ENCODE measurements at places on chromosomes 5 and 9.

- peak within 1 kb of the TSS; percentile 91 for H3K4me3 ChIP-seq
- no peaks in the 10 kb centered on the region for H3K27me3 ChIP-seq
- peak; percentile 70 for DNase-seq
- peaks cover 3% of the 10 kb centered on the region for H3K36me3 ChIP-seq
- H3K4me1 ChIP-seq: peaks cover 40% of the 10 kb centered on the region
Measured at GRCh38 chr5:151686674-151687407, at the start of gene SPARC. TSS of gene SPARC (minus strand) at chr5:151686915. CDS start at chr5:151676188, 10,727 bp downstream.

DNA sequence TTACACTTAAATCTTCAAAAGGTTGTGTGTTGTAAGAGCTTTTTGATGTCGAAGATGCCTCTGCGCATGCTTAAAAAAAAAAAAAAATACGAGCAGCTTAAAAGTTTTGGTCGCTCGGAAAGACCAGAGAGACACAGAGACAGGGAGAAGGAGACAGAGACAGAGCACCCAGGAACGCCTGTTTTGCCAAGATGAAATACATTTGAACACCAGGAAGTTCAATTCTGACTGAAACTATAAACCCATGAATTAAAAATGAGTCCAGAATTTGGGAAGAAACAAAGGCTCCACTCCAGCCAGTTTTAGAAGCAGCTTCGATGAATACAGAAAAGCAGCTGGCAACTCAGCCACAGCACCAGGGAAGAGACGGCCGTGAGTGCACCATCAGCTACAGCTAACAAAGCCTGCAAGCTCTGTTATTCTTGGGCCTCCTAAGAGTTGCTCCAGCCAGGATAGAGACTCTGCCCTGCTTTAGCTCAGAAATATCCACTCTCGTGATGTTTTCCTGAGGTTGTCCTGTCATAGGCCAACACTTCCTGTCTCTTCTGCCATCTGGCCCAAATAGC is 2.5 kb upstream of the ZNF474 start:
- no peaks in the 10 kb centered on the region for H3K27me3 ChIP-seq
- H3K4me3 ChIP-seq: peak overlapping the region; percentile 4
- H3K36me3 ChIP-seq: no peaks in the 10 kb centered on the region
- no peak for DNase-seq
- peaks cover 51% of the 10 kb centered on the region for H3K4me1 ChIP-seq

DNA sequence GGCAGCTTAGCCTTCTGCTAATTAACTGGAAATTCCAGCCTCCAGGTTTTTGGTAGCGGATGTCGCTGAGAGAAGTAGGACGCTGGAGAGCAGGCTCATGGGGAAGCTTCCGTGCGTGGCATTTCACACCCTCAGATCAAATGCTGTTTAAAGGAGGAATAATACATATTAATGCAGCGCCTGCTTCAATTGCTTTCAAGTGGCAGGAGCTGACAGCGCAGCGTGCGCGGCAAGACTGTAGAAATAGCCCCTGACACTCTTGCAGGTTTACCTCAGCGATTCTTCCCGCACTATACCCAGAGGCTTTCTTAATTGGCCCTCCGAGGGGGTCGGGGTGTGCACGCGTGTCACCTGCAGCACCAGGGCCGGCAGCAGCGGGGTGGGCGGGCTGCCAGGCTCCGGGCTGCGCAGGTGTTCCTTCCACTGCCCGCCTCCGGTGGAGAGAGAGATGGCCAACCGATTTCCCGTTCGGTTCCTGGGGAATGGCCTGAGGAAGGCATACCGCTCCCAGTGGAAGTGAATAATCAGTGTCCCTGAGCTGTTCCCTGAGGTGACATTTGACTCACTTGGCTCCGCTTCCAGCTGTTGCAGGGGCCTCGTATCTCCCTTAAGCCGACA is 427.9 kb downstream of the KCTD16 start:
- H3K4me1 ChIP-seq: no peaks in the 10 kb centered on the region
- no peak overlapping the region for H3K4me3 ChIP-seq

GRCh38 chr9:13352451-13352979 is 73.0 kb upstream of the MPDZ start:
- H3K36me3 ChIP-seq: peaks cover 2% of the 10 kb centered on the region
- H3K4me1 ChIP-seq: peaks cover 40% of the 10 kb centered on the region
- H3K4me3 ChIP-seq: no peak overlapping the region
- H3K27me3 ChIP-seq: no peaks in the 10 kb centered on the region
- H3K27ac ChIP-seq: peak overlapping the region; percentile 87
- no peak for DNase-seq

- H3K36me3 ChIP-seq: no peaks in the 10 kb centered on the region
- H3K27me3 ChIP-seq: peaks cover 10% of the 10 kb centered on the region
- no peak overlapping the region for H3K27ac ChIP-seq
- no peak overlapping the region for H3K4me3 ChIP-seq
Measured at GRCh38 chr5:101806410-101806809, 489.7 kb downstream of the SLCO4C1 start.

DNA sequence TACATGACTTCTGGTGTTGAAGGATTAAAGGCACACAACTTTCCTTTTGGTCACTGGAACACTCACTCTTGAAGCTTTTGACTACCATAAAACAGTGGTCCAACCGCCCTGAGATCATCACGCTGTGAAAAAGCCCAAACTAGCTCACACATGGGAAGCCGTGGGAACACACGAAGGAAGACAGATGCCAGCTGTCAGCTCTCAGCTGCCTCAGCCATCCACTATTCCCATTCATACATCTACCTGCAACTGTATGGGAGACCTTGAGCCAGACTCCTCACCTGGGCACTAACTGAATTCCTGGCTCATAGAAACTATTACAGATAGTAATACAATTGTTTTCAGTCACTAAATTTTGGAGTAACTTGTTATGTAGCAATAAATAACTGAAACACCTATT is 246.1 kb downstream of the MSX2 start:
- peaks cover 10% of the 10 kb centered on the region for H3K4me1 ChIP-seq
- H3K4me3 ChIP-seq: no peak overlapping the region
- peaks cover 3% of the 10 kb centered on the region for H3K36me3 ChIP-seq

Measured in mesothelial cell of epicardium (in vitro differentiated cells).